ENCODE measurements at places on chromosomes 4 and X.

- DNase-seq = no peak
Observed at GRCh38 chr4:173218411-173219125, 50.0 kb downstream of the GALNT7 start.

DNA sequence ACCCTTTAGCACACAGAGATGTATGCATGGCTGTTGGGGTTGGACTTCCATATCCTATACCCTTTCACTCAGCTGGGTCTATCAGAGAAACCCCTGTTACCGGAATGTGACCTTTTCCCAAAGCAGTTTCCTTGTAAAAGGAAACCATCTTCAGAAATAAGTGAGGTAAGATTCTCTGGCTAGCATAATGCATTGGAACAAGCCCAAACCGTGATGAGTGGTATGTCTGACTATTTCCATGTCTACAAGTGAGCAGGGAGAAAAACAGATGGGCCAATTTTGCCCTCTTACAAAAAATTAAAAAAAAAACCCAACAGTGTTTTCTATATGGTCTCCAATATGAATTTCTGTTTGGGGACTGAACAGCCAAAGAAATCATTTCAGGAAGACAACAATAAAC, 283.9 kb downstream of the SMARCA1 start:
- no peak for DNase-seq

GRCh38 chr4:116736756-116737155, 348.6 kb downstream of the TRAM1L1 start:
- no peak for DNase-seq

DNA sequence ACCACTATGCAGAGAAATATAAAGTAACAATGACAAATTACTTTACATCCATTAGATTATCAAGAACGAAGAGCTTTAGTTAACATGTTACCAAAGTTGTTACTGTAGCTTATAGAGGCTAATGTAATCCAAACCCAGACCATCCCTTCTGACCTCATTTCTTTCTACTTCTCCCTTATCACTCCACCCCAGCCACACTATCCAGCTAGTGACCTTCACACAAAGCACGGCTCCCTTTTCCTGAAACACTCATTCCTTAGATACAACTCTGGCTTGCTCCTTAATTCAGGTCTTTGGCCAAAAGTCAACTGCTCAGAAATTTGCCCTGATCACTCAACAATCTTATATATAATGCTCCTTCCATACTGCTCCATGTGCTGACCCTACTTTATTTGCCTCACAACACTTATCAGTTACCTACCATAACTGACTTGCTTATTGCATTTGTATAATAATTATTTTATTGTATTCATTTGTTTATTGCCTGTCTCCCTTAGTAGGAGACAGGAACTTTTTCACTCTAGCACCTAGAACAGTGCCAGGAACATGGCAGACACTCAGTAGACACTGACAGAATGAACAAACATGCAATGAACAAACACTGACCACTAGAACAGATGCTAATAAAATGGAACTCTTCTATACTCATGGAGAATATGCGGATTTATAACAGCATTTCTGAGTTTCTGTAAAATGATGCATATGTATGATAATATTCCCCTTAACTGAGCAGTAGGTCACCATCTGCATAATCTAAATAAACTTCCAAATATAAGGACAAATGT, 67.6 kb downstream of the EIF4E start:
- no peak for DNase-seq

GRCh38 chrX:28693101-28693500, 105.9 kb downstream of the IL1RAPL1 start:
- no peak for DNase-seq

GRCh38 chrX:120014354-120015130, 62.9 kb downstream of the RHOXF2B start:
- DNase-seq = no peak

- no peak for DNase-seq
Observed at GRCh38 chr4:114163051-114163450, 183.6 kb upstream of the ARSJ start.

DNA sequence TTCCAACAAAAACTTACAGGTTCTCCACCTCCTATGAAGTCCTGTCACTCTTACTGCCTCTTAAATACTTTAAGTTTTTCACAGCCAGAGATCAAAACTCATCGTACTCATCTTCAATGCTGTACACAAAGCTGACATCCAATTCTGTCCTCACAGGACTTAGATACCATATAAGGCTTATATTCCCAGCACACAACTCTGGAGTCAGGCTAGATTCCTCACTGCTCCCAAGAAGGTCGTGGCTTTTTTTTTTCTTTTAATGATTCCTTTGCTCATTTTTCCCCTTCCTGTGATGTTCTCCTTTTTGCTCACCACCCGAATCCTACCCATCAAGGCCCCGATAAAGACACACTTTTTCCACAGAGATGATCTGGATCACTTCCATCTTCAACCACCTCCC, 914 bp downstream of the TRAPPC2 start:
- DNase-seq = no peak

- DNase-seq = no peak
Observed at GRCh38 chr4:42605264-42605663, 51.6 kb downstream of the ATP8A1 start.

GRCh38 chrX:9943420-9943819, 23.7 kb upstream of the CLDN34 start:
- no peak for DNase-seq

GRCh38 chr4:52550186-52550585, 108.9 kb downstream of the USP46 start:
- no peak for DNase-seq

DNA sequence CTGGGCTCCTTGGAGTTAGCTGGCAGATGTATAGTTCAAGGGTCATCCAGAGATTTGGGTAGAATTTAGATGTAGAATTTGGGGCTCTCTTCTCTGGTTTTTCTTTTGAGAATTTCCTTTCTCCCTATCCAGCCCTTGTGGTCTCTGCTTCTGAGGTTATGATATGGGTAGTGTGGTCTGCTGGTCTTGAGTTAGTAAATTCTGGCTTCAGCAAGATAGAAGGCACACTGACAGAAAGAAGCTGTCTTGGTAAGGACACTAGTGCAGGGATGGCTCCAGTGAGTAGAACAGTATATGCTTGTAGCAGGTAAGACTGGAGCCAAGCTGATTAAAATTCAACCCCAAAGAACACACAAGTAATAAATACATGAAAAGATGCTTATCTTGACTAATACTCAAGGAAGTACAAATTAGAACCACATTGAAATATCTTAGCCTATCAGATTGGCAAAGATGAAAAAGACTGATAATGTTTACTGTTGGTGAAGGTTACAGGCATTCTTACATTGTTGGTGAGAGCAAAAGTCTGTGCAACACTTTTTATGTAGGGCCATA, 2.1 kb upstream of the IL9R start:
- DNase-seq = no peak

GRCh38 chr4:80461412-80461811, 125.9 kb downstream of the CFAP299 start:
- no peak for DNase-seq

DNA sequence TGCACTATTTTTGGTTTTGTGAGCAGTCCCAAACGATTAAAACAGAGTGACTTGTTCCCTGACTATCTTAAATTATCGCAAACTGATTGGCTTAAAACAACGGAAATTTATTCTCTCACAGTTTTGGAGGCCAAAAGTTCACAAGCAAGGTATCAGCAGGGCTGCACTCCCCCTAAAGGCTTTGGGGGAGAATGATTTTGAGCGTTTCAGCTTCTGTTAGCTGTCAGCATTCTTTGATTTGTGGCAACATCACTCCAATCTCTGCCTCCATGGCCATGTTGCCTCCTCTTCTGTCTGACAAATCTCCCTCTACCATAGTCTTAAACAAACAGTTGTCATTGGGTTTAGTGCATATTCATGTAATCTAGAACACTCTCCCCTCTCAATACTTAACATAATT, 459.6 kb upstream of the ATOH1 start:
- no peak for DNase-seq

GRCh38 chr4:66482186-66482585, 811.9 kb upstream of the EPHA5 start:
- DNase-seq = no peak

DNA sequence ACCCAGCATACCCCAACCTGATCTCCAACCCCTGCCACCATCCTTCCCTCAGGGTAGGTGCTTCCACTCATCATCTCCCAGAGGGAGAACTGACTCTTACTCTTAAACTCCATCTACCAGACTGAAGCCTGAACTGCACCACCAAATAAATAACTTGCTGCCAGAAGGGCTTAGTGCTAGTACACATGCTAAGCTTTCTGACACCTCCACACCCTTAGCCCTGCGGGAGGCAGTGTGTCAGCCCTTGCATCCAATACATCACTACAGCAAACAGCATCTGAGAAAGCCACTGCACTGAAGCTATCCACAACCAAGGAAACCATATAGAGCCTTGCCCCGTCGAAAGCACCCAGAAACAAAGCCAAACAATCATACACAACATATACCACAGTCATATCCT, 68.6 kb upstream of the MCF2 start:
- no peak for DNase-seq

DNA sequence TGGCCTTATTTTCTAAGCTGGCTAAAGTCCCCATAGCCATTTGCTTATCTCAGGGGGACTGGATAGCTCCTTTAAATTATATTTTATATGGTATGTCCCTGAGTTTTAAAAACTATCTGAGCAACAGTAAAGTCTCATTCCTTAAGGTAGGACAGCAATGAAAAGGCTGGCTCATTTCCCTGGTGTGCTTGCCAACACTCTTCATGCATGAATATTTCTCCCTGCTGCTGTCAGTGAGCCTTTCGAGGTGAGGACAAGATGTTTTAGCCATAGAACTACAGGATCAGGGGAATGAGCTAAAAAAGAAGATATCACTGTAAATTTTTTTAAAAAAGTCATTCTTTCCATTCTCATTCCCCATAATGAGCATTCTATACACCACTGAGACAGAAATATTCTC, 427.3 kb upstream of the FAM241A start:
- DNase-seq = no peak

DNA sequence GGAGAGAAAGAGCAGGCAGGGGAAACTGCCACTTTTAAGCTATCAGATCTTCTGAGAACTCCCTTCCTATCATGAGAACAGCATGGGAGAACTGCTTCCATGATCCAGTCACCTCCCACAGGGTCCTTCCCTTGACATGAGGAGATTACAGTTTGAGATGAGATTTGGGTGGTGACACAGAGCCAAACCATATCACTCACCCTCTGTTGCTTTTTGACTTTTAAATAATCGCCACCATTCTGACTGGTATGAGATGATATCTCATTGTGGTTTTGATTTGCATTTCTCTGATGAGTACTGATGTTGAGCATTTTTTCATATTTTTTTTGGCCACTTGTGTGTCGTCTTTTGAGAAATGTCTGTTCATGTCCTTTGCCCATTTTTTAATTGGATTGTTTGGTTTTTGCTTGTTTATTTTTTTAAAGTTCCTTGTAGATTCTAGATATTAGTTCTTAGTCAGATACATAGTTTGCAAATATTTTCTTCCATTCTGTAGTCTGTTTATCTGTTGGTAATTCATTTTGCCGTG, 6.5 kb upstream of the PAQR3 start:
- no peak for DNase-seq

GRCh38 chr4:78155616-78156105, 98.5 kb downstream of the FRAS1 start:
- DNase-seq = no peak

- no peak for DNase-seq
Observed at GRCh38 chrX:42054256-42054655, 130.9 kb upstream of the CASK start.

GRCh38 chr4:118736900-118737299, 51.7 kb downstream of the METTL14 start:
- no peak for DNase-seq

DNA sequence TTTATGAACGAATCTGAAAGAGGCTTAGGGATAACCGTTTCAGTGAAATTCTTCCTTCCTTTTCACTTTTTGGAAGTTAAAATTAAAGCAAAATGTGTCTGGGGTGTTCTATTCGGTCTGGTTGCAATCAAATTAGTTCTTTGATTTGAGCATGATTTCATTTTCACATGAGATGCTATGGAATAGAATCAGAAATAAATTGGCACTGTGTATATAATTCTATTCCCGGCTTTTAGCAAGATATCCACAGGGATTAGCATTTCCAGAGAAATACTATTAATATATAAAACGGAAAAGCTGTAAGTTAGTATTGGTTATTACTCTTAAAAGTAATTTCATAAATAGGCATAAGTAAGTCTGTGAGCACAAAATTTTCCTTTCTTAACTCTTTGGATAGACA, 1676.8 kb upstream of the PCDH7 start:
- DNase-seq = no peak

DNA sequence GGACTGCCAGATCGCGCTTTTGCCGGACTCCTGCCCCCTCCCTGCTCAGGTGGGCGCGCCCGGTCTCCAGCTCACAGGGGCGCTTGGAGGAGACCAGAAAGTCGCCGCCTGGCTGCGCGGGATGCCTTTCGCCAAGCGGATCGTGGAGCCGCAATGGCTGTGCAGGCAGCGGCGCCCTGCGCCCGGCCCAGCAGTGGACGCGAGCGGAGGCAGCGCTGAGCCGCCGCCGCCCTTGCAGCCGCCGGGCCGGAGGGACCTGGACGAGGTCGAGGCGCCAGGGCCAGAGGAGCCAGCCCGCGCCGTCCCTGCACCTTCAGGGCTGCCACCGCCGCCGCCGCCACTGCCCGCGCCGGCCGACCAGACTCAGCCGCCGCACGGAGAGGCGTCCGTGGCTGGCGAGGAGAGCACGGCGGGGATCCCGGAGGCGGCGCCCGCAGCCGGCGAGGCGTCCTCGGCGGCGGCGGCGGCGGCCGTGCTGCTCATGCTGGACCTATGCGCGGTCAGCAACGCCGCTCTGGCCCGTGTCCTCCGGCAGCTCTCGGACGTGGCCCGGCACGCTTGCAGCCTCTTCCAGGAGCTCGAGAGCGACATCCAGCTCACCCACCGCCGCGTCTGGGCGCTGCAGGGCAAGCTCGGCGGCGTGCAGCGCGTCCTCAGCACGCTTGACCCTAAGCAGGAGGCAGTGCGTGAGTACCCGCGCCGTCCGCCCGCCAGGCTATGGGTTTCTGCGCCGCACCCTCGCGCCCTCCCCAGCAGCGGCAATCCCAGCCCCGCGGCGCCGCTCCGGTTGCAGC, 834 bp downstream of the NHS start:
- no peak for DNase-seq

DNA sequence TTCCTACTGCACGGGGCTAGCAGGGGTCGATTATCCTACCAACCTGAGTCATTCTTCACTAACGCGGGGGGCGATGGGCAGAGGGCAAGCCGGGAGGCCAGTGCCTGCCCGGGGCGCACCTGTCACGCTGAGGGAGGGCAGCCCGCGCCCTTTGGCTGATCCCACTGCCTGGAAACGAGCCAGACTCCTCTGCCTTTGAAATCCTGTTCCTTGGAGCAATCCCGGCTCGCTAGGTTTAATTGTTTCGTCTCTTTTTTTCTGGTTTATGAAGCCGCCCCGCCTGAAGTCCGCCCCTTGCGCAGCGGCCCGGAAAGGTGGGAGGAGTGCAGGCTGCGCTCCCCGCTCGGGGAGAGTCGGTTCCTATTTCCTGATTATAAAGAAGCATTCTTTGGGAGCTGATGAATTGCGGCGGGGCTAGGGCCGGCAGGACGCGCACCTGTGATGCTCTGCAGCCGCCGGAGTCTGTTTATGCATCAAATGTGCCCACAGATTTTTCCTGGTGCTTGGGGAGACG, 484.2 kb downstream of the BCOR start:
- DNase-seq = no peak

- no peak for DNase-seq
Observed at GRCh38 chr4:40980318-40980883, 230.6 kb downstream of the NSUN7 start.

GRCh38 chr4:47334652-47335051, 128.8 kb downstream of the COMMD8 start:
- DNase-seq = no peak

- no peak for DNase-seq
Observed at GRCh38 chrX:19046343-19047215, 62.7 kb upstream of the PHKA2 start.

GRCh38 chrX:154023276-154024000, 3.7 kb upstream of the IRAK1 start:
- no peak for DNase-seq
